ENCODE measurements at places on chromosomes 3 and 15. TPM values are rescaled to one million over a fixed set of nuclear protein-coding genes. Genes with fewer than 3 reads are reported as not detected.

ABTB1 gene
- 8.2 TPM for total RNA-seq

CP gene
- total RNA-seq: not detected

ASB14 gene
- total RNA-seq: not detected

IQCB1 gene
- total RNA-seq: 7.4 TPM

SPSB4 gene
- total RNA-seq: not detected
